ENCODE measurements at places on chromosomes 2 and 18. TPM values are rescaled to one million over a fixed set of nuclear protein-coding genes. Genes with fewer than 3 reads are reported as not detected.

PARD6G gene
- 24.3 TPM for total RNA-seq

RUFY4 gene
- not detected for total RNA-seq

ATOH8 gene
- total RNA-seq, result 24.6 TPM

SLC38A11 gene
- 0.47 TPM for total RNA-seq

GRCh38 chr2:126797622-126798275 lies 100.9 kb upstream of the TEX51 start:
- no peak for DNase-seq

- DNase-seq, result no peak
Measured at GRCh38 chr18:13545514-13545913, 180.8 kb downstream of the FAM210A start.

DNA sequence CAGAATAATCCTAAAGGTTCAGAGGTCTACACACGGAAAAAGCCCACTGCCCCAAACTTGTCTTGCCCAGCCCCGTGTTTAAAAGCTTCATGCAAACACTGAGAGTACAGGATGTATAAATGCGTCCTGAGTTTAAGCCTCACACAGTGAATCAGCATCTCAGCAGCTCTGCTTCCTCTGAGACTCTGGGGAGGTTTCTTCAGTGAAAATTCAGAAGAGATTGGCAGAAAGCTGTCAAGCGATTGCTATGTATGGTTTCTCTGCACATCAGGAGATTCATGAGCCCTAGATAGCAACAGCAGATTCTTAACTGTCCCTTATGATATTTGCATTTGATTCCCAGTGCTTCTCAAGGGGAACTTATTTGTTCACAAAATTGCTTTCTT lies 27.1 kb downstream of the CRACDL start:
- no peak for DNase-seq

- no peak for DNase-seq
Measured at GRCh38 chr2:190674966-190675650, 26.2 kb downstream of the NAB1 start.

GRCh38 chr18:62772860-62773584 lies 57.7 kb downstream of the PHLPP1 start:
- no peak for DNase-seq

- DNase-seq, result no peak
Measured at GRCh38 chr2:71552356-71552755, 99.0 kb downstream of the DYSF start.

- DNase-seq, result no peak
Measured at GRCh38 chr2:109387221-109387735, 226.5 kb downstream of the SEPTIN10 start.

DNA sequence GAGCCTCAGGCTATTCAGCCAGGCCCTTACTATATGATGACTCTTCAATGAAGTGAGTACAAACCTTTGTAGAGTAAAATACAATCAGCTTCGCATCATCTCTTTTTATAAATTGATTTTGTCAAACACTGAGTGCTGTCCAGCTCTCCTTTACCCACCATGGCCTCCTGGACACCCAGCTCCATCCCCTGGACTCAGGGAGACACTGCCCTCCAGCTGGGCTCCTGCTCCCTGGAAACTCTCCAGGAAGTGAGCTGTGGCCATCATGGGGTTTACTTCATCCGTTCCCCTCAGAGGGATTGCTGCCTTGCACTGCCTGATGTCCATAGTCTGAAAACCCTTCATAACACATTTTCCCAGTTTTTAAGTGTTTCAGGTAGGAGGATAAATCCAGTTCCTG lies 82.5 kb upstream of the XIRP2 start:
- DNase-seq, result no peak

DNA sequence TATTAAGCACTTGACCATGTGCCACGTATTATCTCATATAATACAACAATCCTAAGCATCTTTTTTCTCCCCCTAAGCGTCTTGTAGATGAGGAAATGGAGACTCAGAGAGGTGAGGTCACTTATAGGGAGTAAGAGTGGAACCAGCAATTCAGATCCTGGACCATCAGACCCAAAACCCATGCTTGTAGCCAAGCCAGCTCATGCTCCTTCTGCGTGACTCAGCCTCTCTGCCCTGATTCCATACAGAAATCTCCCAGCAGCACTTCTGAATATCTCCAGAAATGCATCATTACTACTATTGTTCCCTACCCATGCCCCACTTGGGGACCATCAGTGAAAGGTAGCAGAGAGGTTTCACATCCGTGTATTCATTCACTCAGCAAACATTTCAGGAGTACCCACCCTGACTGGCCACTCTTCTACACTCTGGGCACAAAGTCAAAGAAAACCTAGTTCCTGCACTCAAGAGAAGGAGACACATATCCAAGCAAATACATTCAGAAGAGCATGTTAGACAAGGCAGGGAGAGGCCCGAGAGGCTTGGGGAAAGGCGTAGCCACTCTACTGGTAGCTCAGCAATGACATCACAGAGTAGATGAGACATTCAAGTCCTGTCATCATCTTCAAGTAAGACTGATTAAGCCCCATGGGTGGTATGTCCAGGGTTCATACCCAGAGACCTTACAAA lies 141.9 kb downstream of the MTCL1 start:
- DNase-seq, result no peak

GRCh38 chr2:134564549-134564948 lies 154.3 kb downstream of the TMEM163 start:
- DNase-seq, result no peak

- no peak for DNase-seq
Measured at GRCh38 chr2:62489702-62490101, 16.3 kb downstream of the TMEM17 start.

GRCh38 chr18:79534356-79534755 lies 138.6 kb downstream of the NFATC1 start:
- DNase-seq, result no peak

DNA sequence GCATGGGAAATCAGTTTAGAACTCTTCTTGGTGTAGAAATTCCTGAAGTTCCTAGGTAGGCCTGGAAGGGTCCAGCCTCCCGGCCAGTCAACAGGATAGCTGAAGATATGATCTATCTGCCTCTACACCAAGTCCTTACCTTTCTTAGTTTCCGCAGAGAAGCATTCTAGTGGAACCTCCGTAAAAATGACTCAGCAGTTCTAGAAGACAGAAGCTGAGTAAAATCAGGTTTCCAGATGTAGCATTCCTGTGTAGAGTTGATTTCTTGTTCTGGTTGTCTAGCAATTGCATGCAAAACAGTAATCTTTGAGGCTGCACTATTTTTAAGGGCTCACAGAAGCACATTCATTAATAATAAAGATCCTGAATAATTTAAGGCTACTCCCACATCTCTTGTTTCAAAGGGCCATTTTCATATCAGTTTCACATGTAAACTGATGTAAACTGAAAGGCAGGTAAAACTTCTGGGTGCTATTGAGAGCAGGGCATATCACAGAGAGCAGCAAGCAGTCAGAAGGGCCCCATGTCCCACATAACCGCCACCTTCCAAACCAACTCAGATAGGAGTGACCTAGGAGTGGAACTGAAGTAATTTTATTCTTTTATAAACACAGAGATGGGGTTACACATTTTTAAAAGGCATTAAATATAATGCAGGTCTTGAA lies 3.2 kb upstream of the DYTN start:
- no peak for DNase-seq

GRCh38 chr2:25712455-25712854 lies 39.1 kb upstream of the DTNB start:
- no peak for DNase-seq

GRCh38 chr2:46839045-46839444 lies 76.6 kb downstream of the MCFD2 start:
- no peak for DNase-seq

- no peak for DNase-seq
Measured at GRCh38 chr2:215002500-215002899, 135.9 kb downstream of the ABCA12 start.

GRCh38 chr2:46818141-46818621 lies 97.4 kb downstream of the MCFD2 start:
- no peak for DNase-seq
